KBM-7 (cell line): ENCODE measurements at places on chromosomes 12 and 14.
A peak's percentile ranks its signal among the peaks of the same experiment; 100 is the strongest.

GRCh38 chr14:89486961-89487360, 69.9 kb upstream of the FOXN3 start:
- DNase-seq: no peak

- no peak for DNase-seq
Observed at GRCh38 chr12:102955926-102956737, 1.3 kb upstream of the ASCL1 start.

DNA sequence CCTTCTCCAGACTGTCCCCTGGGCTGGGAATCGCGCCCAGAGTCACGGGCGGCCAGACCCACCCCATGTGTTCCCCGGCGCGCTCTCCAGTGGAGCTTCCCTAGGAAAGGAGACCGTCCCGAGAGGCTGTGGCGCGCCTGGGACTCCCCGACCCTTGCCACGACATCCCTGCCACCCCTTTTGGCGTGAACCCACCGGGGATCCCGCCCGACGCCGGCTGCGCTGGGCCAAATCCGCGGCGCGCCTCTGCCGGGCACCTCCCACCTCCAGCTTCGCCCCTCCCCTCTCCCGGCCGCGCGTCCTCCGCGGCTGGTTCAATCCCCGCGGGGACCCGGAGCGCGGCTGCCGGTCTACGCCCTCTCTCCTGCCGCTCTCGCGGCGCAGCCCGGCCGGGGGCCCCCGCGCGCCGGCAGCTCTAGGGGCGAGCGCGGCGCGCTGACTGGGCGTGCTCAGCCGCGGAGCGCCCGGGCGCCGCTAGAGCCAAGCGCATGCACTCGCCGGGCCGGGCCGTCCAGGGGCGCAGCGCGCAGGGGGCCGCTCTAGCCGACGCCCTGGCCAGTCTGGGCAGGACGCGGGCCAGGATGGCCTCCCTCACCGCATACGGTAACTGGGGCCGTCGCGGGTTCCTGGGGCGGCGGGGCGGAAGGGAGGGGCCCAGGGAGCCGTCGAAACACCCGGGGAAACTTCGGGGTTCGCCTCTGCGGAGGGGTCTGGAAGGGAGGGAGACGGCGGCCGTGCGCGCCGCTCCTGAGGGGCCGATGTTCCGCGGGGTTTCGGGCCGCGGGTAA, 77.4 kb upstream of the ANO4 start:
- DNase-seq: no peak

GRCh38 chr12:101927999-101928398, 50.6 kb downstream of the DRAM1 start:
- no peak for DNase-seq

DNA sequence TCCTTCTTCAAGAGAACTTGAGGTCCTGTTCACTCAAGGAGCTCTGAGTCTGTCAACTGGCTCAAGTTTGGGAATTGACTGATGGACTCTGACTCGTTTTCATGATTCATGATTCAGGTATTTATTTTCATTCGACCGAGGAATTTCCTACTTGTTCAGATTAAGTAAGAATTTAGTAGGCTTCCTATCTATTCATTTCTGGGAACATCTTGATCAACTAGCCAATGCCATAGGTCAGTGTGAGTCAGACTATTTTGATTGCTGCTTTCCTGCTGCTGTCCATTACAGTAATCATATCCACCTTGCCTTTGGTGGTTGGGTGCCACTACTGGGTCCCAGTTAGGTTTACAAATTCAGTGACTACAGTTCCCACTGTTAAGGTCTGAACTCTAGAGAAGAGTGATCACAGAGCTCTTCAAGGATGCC, 6.1 kb downstream of the FAM186A start:
- no peak for DNase-seq

DNA sequence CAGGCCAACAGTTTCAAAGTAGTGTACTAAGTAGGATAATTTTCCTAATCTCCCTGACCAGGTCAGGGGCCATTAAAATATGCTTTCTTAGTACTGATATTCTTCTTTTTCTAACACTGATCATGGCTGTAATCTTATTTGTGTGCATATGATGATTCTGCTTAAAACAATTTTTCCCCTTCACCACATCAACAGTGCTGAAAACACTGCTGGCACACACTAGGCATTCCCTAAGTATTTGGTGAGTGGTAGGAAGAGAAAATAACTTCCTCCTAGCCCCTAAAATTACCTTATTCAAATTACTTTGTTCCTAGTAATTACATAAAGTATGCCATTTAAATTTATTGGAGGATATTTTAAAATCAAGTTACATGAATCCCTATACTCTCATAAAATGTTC, 49.9 kb upstream of the BBS10 start:
- DNase-seq: no peak

DNA sequence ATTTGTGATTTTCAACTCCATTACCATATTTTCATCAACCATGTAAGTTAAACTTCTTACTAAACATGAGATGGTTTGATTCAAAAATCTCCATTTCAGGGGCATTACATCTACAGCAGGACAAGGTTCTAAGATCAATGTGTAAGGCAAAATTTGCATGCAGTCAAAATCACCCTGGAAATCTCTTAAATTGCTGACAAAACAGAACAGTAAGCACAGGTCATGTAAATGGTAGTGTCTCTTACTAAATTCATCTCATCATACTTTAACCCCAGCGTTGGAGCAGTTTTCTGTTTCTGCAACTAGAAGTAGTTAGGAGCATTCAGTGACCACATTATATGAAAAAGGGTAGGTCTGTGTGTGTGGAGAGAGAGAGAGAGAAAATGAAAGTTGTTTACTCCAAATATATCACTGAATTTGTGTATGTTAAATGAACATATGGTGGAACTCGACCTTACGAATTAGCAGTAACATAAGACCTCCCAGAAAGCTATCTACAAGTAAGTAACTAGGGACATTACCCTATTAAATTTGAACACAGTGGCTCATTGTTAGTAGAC, 227.5 kb downstream of the SSPN start:
- no peak for DNase-seq

GRCh38 chr12:128652136-128652751, 171.5 kb downstream of the SLC15A4 start:
- no peak for DNase-seq

GRCh38 chr12:48005001-48005749, 899 bp upstream of the COL2A1 start:
- no peak for DNase-seq

- DNase-seq: no peak
Observed at GRCh38 chr12:45168976-45169375, 46.9 kb upstream of the ANO6 start.

DNA sequence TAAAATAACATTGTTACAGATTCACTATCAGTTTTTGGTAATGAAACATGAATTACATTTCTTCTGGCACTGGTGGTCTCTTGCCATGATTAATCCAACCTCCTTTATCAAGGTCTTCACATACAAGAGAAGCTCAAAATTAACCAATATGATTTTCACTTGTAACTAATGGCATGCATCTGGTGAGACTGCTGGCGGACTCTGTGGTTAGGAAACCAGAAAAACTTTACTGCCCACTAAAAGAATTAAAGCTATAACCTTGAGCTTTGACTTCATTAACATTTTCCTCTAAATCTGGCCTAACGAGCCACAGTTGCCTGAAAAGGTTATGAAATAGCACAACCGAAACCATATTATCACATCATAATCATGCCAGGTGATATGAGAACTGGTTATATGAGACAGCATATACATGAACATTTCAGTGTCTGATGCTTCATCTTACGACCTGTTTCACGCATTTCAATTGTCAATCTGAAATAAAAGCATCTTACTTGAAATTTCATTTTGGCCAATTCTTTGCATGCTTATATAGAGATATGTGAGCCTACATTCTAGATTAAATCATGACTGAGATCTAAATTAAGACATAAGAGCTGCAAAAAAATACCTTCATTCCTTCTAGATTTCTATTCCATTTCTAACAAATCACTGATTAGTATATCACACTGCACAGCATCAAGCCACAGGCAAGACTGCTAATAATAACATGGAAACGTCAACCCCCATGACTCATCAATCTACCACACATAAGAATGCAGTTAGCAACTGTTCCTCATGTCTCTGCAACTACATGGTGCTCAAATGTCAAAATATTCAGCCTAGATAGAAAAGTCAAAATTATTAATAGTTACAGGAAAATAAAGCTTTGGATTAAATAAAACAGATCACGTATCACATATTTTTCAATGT, 89.3 kb downstream of the OSBPL8 start:
- DNase-seq: peak; percentile 30

DNA sequence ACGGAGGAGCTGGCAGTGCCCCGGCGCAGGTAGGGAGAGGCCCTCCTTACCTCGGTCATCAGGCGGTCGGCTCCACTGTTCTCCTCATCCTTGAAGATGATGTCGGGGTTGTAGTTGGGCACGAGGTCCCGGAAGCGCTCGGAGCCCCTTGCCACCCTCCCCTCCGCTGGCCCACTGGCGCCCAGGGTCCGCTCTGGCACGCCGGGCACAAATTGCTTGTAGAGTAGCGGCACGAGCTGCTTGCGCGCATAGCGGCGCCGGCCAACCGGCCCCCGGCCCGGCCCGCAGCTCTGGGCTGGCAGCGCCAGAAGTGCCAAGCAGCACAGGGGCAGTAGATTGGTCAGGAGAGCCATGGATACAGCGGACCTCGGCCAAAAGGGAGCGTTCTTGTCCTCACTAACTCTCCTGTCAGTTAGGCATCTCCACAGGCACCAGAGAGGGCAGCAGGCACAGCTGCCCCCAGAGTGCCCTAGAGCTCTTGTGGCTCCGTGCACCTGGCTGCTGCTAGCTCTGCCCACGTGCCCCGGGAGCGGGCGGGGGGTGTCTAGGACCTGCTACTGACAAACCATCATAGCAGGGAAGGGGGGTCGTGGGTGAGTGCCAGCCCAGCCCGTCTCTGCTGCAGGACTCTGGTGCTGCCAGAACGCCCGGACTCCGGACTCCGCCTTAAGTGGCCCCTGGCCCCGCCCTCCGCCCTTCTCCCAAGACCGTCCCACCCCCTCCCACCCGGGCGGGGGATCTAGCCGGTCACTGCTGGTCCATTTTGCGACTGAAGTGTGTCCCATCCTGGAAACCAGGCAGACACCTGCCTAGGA, at the start of gene DHH:
Gene DHH (minus strand): TSS at position 642 of the 815 bp plus-strand sequence. CDS start 289 bp downstream, at position 353.
- DNase-seq: no peak

GRCh38 chr12:3150931-3151835, 74.0 kb downstream of the TSPAN9 start:
- no peak for DNase-seq

GRCh38 chr12:131102493-131102931, 148.8 kb downstream of the ADGRD1 start:
- no peak for DNase-seq

DNA sequence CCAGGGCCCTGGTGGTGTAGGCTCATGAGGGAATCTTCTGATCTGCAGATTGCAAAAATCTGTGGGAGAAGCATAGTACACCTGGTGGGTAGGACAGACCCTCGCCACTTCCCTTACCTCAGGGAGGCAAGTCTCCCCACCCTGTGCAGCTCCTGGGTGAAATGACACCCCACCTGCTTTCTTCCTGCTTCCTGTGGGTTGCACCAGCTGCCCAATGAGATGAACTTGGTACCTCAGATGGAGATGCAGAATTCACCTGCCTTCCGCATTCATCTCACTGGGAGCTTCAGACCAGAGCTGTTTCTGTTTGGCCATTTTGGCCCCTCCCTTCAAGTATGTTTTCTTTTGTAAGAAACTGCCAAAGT, 4.7 kb downstream of the CLEC2D start:
- no peak for DNase-seq

DNA sequence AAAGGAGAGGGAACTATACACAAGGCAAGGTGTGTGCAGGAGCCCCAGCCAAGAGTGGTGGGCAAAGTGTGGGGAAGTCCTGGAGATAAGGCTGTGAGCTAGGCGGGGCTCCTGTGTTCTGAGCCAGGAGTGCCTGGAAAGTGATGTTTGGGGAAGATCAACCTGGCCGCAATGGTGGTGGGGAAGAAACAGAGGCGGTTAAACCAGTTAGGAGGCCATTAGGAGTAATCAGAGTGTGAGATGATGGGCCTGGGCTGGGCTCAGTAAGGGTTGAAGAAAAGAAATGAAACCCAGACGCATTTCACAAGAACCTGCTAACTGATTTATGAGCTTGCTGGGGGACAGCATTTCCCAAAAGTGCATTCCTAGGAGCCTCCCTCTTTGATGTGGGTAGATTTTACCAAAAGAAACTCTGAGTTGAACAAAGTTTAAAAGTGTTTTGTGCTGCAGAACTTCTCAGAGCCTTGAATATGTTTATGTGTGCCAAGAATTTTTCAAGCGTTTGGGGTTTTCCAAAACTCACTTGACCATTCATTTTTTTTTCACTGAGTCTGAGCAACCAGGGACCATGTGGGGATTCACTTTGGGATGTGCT, 34.2 kb upstream of the LRP1-AS start:
- DNase-seq: no peak

DNA sequence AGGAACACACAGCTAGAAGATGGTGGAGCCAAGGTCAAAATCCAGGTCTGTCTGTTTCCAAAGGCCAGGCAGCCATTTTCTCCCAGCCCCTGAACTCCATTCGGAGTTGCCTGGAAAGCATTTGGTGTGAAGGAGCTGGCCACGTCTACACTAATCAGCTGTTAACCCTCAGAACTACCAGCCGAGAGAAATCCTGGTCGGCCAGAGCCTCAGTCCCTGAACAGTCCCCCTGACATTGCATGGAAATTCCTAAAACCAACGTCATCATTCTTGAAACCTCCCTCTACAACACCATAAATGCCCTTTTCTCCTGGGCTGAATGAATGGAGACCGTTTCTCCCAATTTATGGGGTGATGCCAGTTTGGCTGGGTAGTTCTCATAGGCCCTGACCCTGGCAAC, 245.6 kb downstream of the SLC41A2 start:
- no peak for DNase-seq
